Left lung (tissue), 14 donors: ENCODE measurements at places on chromosomes 5 and 9.
A peak's percentile ranks its signal among the peaks of the same experiment; 100 is the strongest.

GRCh38 chr5:78903861-78904260 lies 81.2 kb downstream of the ARSB start:
- peak; percentile 68 for DNase-seq

DNA sequence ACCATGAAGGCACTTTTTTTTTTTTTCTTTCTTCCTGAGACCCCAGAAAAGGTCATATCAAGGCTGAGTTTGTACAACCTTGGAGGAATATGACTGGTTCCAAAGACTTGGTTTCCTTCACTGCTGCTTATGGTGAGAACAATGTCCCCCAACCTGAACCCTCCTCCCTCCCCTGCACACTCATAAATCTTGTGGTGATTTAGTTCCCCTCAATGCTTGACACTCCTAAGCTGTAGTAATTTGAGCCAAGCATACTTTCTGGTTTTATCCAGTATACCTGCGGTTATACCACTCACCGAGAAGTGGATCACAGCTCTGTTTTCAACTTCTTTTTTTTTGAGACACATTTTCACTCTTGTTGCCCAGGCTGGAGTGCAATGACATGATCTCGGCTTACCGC lies 149.9 kb upstream of the KLF4 start:
- no peak for DNase-seq

GRCh38 chr5:177997319-177997670 lies 1.3 kb upstream of the PROP1 start:
- no peak for DNase-seq

- DNase-seq: no peak
These were observed 54.0 kb upstream of the CXCL14 start for GRCh38 chr5:135632798-135633197.

- no peak for DNase-seq
These were observed 14.7 kb upstream of the ARRDC3 start for GRCh38 chr5:91397791-91398190.

GRCh38 chr9:18427691-18428090 lies 46.3 kb upstream of the ADAMTSL1 start:
- DNase-seq: no peak

- no peak for DNase-seq
These were observed 68.8 kb downstream of the ZNF608 start for GRCh38 chr5:124677374-124678351.

DNA sequence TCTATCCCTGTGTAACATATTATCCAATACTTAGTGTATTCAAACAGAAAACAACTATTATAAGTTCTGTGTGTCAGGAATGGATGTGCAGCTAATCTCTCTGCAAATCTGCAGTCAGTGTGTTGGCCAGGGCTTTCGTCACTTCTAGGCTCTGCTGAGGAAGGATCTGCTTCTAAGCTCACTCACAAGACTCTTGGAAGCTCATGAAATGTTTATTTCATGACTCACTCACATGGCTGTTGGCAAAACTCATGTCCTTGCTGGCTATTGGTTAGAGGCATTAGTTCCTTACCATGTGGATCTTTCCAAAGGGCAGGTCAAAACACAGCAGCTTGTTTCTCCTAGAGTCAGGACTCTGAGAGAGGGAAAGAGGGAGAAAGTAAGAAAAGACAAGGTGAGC lies 367.4 kb upstream of the SMARCA2 start:
- DNase-seq: no peak

GRCh38 chr9:128144239-128145181 lies 4.7 kb upstream of the LCN2 start:
- no peak for DNase-seq

- DNase-seq: no peak
These were observed 299.6 kb downstream of the FGF10 start for GRCh38 chr5:44089424-44090144.

DNA sequence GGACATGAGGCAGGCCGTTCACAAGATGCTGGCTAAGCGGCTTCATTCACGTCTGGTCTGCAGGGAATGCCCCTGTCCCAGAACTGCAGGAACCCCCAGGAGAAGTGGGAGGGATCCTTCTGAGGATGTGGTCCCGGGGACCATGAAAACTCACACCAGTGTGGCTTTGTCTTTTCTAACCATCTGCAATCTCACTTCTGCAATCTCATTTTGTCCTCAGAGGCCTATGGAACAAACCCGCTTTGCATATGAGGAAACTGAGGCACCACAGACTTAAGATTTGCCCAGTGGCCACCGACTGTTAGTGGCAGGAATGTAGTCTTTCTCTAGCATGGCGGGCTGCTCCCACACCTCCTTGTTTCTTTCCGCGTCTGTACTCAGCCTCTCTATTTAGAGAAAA lies 6.9 kb downstream of the CXCL14 start:
- no peak for DNase-seq

- DNase-seq: peak; percentile 28
These were observed 167.9 kb upstream of the FREM1 start for GRCh38 chr9:15077946-15078729.

GRCh38 chr5:159817262-159818029 lies 98.8 kb upstream of the ADRA1B start:
- no peak for DNase-seq

DNA sequence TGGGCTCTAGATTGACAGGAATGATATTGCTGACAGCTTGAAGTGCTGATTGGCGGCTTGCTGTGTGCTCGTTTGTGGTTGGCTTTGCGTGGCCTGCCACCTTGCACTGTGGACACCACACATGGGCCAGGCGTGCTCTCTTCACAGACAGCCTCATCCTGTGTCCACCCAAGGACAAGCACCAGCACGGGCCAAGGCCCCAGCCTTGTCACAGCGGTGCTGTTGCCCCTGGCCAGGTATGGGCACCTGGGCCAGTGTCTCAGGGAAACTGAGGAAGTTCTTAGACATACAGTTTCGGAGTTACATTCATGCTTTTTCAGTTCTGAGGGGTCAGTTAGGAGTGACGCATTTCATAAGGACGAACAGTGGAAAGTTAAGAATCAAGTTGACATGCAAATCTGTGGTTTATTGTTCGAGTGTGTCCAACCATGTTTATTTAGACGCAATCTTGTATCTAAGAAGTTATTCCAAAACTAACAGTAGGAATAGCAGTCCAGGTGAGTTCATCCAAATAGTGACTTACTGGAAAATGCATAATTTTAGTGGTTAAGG lies 125.9 kb downstream of the EHMT1 start:
- DNase-seq: no peak

DNA sequence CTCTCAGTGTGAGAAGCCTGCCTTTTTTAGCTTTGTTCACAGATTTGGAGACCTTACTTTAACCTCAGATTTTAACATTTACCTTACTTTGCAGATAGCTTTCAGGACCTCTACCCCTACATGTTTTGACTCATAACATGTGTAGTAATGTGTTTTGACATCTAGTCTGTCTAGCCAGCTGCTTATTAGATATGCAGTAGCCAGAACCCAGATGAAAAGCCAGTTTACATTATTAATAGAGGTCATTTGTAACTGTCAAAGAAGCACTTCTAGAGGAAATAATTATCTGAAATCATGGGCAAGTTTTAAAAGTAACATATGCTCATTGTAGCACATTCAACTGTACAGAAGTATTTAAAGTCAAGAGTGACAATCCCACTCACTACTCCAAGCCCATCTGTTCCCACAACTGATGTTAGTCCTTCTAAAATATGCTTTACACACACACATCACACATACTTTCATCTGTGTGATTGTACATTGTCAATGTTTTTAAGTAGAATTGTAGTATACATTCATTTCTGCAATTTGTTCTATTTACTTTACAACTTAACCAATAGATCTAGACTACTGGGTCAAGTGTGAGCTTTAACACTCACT lies 71.8 kb upstream of the NIPAL4 start:
- no peak for DNase-seq
